ENCODE measurements at places on chromosomes 16 and 17. TPM values are rescaled to one million over a fixed set of nuclear protein-coding genes. Genes with fewer than 3 reads are reported as not detected.

Gene KAT2A
- 23.7 TPM for total RNA-seq

Gene DOK4
- 25.3 TPM for total RNA-seq

- no peak for ATAC-seq
Measured at GRCh38 chr17:33696102-33696501, 403.0 kb upstream of the ASIC2 start.

Gene BLTP2
- 94.6 TPM for total RNA-seq
